ENCODE measurements at places on chromosomes 16 and 17.

- no peak for DNase-seq
Observed at GRCh38 chr17:81309140-81309858, 14.2 kb upstream of the SLC38A10 start.

DNA sequence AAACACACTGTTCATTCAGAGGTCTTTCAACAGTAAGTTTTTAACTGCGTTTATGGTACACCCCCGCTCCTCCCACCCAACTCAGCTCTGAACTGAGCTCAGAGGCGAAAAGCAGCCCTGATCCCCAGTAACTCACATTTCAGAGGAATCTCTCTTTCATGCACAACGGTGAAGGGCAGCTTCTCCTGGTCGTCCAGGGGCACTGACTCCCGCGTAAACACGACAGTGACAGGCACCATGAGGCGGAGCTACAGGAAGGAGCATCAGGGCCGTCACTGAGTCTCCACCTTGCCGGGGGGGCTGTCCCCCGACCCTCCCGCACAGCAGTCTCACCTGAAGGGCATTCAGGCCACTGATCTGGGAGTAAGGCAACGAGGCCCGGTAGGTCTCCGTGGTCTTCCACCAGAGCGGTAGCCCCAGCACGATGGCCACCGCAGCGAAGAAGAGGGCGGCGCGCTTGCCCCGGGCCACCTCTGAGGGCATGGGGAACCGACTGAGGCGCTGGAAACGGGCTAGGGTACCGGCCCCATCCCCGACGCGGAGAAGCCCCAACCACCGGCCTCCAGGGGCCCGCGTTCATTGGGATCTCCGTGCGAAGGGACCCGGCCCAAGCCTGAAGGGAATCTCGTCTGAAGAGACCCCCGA is 486 bp downstream of the PIGS start:
- DNase-seq: peak; percentile 29

GRCh38 chr17:57288773-57289121 is 32.4 kb downstream of the MSI2 start:
- DNase-seq: no peak

- no peak for DNase-seq
Observed at GRCh38 chr16:82782715-82783251, 156.0 kb downstream of the CDH13 start.

DNA sequence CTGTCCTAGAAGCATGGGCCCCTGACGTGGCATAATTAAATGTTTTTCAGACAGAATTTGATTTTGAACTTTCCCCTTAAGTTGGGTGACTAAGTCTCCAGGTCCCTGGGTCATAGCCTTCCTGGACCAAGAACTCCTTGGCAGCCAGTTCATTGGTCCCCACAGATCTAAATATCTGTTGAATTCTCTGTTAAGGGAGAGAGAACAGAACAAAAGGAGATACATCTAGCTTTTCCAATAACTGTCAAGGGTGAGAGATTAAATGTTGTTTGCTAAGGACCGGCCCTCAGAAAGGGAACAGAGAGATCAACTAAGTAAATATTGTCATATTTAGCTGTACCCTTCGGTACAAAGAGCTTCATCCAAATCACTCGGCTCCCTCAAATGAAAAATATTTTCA is 78.2 kb upstream of the NOL11 start:
- no peak for DNase-seq

- DNase-seq: no peak
Observed at GRCh38 chr16:72657791-72658190, 390.1 kb downstream of the ZFHX3 start.
